ENCODE measurements at places on chromosomes 2 and 18.

DNA sequence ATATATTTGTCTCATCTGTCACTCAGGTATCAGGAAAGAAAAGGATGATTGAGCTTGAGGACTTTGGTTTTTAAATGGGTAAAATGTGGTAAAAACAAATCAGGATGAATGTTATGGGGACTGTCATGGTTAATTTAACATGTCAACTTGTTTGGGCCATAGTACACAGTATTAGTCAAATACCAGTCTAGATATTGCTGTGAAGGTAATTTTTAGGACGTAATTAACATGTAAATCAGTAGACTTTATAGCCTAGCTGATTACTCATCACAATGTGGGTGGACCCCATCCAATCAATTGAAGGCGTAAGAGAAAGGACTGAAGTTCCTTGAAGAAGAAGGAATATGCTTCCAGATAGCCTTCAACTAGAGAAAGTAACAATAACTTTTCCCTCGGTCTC lies 275.7 kb upstream of the ZNF804A start:
- no peak for DNase-seq

GRCh38 chr2:148350199-148350598 lies 294.4 kb upstream of the EPC2 start:
- no peak for DNase-seq

DNA sequence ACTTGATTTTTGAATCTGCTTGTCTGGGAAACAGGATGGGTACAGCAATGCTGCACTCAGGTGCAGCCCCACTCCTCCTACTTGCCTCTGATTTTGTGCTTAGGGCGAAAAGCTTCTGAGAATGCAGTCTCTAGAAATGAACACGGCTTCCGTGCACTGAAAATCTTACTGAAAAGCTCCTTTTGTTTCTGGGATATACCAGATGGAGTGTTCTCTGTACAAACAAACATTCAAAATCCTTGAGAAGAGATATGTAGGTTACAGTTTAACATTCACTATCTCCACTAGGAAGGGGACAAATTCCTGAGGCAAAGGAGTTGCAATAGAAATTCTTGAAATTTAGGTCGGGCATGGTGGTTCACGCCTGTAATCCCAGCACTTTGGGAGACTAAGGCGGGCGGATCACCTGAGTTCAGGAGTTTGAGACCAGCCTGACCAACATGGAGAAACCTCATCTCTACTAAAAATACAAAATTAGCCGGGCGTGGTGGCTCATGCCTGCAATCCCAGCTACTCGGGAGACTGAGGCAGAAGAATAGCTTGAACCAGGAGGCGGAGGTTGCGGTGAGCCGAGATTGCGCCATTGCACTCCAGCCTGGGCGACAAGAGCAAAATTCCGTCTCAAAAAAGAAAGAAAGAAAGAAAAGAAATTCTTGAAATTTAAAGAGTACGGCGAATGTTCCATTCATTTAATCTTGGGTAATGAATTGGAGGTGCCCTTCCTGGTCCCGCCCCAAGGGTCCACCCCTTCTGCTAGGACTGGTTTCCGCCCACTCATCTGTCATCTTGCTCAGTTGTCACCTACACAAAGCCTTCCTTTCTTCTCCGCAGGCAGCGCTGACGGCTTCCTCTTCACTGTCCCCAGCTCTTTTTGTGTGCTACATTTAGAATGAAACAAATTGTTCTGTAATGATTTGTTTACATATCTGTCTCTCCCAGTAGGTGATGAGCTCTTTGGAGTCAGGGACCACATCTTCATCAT lies 92.4 kb downstream of the SOCS6 start:
- no peak for DNase-seq

GRCh38 chr2:241029599-241030332 lies 31.3 kb downstream of the SNED1 start:
- no peak for DNase-seq

GRCh38 chr2:176187899-176188773 lies at the start of gene HOXD1:
Gene HOXD1 (plus strand): TSS chr2:176188668. CDS start chr2:176188802, 134 bp downstream.
- peak; percentile 39 for DNase-seq

GRCh38 chr2:206068207-206068606 lies 17.8 kb downstream of the INO80D start:
- DNase-seq: no peak

GRCh38 chr18:59719544-59720181 lies 22.4 kb upstream of the CCBE1 start:
- peak; percentile 91 for DNase-seq

DNA sequence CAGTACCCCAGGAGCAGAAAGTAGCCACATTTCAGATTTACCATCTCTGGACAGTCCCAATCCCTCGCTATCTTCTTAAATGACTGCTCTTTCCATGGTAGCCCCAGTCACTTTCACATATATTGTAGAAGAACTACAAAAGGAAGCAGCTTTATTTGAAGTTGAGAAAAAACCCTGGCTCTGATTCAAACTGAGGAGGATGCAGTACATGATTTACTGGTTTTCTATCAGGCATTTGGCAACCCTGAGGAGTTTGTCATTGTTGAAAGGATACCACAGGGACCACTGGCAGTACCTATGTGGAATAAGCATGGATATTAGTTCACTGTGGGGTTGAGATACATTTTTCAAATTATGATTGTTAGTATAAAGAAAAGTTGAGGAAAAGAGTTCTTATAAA lies 640.9 kb upstream of the SETBP1 start:
- DNase-seq: peak; percentile 2

DNA sequence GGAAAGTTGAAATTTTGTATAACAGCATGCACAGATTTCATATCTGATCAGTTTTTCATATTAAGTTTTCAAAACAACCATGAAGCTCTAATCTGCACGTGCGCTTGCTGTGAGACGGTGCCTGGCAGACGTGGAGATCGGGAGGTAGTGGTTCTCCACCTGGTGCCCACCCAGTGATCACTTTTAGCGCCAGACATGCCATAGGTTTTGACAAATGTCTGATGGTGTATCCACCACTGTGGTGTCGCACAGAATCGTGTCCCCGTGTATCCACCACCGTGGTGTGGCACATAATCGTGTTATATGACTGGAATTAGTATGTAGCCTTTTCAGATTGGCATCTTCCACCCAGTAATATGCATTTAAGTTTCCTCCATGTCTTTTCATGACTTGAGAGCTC lies 40.9 kb upstream of the KCNG2 start:
- DNase-seq: no peak

GRCh38 chr2:180130403-180130802 lies 123.3 kb upstream of the CWC22 start:
- DNase-seq: peak; percentile 18

- no peak for DNase-seq
These were observed 461.1 kb downstream of the TMEM182 start for GRCh38 chr2:103222969-103223368.

DNA sequence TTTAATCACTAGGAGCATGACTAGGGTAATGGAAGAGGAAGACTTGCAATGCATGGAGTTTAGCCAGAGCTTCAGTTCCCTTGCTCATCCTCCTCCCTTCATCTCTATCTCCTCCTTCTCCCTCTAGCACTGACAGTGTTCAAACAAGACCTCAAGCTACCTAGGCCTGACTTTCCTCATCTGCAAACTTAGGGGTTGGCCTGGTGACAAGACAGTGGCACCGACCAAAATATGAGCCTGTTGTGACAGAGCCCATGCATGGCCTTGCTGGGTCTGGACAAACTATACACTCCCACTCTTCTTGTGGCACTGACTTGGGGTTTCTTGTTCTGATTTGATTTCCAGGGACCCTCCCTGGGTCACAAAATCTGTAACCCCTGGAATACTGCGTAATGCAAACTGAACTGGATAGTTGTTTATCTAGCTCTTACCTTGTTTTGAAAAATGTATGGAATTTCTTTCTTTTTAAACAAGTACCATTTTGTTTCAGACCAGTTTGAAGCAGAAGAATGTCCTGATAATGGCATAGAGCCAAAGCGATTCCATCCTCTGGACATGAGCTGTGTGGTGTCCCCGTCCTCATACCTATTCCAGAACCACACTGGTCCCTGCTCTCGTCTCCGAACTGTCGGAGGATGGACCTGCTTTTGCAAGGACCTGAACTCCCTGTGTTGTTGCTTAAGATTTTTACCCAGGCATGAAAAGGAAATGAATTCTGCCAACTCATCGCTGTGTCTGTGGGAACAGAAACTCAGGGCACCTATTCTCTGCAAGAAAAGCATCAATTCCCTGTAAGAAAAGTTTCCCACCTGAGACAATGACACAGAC lies 33.4 kb upstream of the PPP4R1 start:
- peak; percentile 18 for DNase-seq

DNA sequence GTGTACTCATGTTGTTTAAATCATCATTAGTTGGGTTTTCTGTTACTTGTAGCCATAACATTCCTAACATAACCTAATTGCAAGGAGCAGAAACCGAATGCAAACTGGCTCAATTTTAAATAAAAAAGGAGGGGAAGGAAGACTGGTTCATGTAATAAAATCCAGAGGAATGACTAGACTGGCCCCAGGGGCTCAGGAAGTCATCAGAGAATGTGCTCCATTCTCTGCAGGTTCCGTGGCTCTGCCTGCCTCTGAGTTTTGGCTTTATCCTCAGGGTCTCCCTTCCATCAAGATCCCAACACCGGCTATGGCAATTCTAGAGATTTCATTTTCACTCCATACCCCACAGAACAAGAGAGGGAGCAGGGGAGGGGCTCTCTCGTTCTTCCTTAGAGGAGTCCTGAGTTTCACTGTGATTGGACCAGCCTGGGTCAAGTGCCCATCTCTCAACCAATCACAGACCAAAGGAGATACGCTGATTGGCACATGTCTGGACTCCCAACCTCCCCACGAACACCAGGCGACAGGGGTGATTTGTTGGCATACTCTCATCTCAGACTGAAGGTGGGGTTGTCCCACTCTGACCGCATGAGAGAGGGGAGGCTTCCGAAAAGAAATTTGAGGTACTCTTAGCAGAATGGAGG lies 64.8 kb downstream of the NPPC start:
- DNase-seq: no peak

GRCh38 chr2:210224591-210224940 lies 681 bp downstream of the ACADL start:
- DNase-seq: no peak

DNA sequence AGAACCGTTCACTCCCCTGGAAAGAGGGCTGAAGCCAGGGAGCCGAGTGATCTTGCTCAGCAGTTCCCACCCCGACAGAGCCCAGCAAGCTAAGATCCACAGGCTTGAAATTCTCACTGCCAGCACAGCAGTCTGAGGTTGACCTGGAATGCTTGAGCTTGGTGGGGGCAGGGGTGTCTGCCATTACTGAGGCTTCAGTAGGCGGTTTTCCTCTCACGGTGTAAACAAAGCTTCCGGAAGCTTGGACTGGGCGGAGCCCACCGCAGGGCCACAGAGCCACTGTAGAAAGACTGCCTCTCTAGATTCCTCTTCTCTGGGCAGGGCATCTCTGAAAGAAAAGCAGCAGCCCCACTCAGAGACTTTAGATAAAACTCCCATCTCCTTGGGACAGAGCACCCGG lies 180.8 kb downstream of the WDR7 start:
- peak; percentile 18 for DNase-seq

DNA sequence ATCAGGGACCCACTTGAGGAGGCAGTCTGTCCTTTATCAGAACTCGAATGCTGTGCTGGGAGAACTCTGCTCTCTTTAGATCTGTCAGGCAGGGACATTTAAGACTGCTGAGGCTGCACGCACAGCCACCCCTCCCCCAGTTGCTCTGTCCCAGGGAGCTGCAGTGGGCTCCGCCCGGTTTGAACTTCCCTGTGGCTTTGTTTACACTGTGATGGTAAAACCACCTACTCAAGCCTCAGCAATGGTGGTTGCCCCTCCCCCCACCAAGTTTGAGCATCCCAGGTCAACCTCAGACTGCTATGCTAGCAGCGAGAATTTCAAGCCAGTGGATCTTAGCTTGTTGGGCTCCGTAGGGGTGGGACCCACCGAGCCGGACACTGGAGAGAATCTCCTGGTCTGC lies 11.8 kb upstream of the LHCGR start:
- DNase-seq: no peak

GRCh38 chr2:173205375-173205774 lies 129.7 kb downstream of the MAP3K20 start:
- DNase-seq: no peak

DNA sequence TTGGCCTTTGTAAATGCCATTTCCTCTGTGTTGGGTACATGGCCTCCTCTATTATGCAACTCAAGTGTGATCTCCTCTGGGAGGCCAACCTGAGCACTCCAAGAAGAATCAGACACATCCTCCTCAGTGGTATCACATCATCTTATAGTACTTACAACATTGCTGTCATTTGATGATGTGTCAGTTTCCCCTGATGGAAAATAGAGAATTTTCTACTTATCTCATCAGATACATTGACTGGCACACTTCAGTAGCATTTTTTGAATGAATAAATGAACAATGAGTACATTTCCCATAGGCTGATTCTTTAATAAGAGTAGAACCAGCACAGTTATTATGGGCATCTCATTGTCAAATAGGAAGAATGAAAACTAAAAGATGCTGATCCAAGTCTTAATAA lies 86.6 kb upstream of the NXPH2 start:
- no peak for DNase-seq

- peak; percentile 32 for DNase-seq
These were observed at the start of gene FKBP1B for GRCh38 chr2:24049485-24050021. Gene FKBP1B (plus strand): TSS chr2:24049741. CDS start chr2:24049850, 109 bp downstream.

DNA sequence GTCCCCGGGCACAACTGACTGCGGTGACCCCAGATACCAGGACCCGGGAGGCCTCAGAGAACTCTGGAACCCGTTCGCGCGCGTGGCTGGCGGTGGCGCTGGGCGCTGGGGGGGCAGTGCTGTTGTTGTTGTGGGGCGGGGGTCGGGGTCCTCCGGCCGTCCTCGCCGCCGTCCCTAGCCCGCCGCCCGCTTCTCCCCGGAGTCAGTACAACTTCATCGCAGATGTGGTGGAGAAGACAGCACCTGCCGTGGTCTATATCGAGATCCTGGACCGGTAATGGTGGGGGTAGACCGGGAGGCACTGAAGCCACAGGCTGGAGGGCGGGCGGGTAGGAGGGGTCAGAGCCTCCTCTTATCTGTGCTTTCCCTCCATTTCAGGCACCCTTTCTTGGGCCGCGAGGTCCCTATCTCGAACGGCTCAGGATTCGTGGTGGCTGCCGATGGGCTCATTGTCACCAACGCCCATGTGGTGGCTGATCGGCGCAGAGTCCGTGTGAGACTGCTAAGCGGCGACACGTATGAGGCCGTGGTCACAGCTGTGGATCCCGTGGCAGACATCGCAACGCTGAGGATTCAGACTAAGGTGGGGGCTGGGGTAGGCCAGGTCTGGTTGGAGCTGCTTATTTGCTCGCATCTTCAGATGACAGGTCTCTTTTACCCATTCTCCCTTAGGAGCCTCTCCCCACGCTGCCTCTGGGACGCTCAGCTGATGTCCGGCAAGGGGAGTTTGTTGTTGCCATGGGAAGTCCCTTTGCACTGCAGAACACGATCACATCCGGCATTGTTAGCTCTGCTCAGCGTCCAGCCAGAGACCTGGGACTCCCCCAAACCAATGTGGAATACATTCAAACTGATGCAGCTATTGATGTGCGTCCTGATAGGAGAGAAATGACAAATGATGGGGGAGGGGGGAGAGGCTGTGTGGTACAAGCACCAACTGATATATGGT lies 780 bp downstream of the HTRA2 start:
- no peak for DNase-seq

- no peak for DNase-seq
These were observed 66.0 kb upstream of the ACSL3 start for GRCh38 chr2:222794585-222795449.

GRCh38 chr2:17301437-17301836 lies 216.8 kb downstream of the RAD51AP2 start:
- no peak for DNase-seq

Data from fibroblast of skin of right quadriceps (primary cell).